ENCODE measurements at places on chromosomes 12 and 14.

DNA sequence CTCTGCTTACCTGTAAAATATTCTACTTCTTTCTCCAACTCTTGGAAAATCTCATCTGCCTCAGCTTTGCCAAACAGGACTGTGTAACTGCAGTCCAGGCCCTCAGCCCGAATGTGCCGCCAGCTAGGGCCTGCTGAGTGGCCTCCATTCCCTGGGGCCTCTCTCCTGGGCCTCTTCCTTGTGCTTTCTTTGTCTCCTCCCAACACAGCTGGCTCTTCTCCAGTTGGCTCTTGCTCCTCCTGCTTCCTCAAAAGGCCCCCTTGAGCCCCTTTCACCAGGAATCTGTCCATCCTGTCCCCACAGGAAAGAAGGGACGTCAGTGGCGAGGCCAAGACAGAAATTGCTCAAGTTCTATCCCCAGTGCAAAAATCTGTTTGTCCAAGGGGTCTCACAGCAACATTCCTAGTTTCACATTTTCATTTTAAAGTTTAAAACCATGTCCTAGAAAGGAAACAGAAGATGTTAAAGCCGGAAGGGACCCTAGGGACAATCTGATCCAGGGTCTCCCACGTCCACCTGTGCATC, 713 bp downstream of the ALKBH2 start:
- DNase-seq = no peak

DNA sequence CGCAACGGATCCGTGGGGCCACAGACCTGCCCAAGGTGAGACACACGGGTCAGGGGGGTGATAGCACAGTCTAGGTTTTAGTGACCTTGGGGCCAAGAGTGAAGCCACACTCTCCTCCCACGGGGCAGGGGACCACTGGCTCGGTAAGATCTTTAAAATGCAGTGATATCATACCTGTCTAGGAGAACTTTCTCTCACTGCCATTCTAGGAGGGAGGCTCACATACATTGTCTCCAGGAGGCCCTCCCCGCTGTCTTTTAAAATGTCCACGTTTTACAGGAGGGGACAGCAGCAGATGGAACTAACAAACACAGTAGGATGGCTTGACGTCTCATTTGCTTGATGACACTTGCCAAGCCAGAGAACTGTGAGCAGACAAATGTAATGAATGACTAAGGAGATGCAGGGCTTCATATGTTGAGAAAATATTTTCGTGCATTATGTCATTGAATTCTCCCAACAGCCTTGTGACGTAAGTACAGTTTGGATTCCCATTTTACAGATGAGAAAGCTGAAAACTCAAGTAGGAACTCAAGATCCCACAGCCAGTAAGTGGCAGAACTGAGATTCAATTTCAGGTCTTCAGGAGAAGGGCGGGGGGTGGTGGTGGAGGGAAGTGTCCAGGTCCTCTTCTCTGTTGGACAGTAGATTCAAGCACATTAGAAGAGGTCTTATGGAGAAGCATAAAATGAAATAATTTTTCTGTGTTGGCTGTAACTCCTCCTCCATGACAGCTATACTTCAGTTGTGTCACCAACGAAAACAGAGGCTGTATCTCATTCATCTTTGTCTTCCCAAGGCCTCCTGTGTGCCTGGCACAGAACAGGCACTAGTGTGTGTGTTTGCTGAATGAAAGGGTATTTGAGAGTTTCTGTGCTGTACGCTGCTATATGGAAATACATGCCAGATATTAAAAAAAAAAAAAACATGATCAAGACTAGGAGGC, 2.1 kb downstream of the VASH1 start:
- DNase-seq = no peak

GRCh38 chr12:112164011-112164660, 38.8 kb downstream of the TRAFD1 start:
- DNase-seq = no peak

GRCh38 chr14:73665130-73665529, 20.3 kb downstream of the DNAL1 start:
- no peak for DNase-seq

DNA sequence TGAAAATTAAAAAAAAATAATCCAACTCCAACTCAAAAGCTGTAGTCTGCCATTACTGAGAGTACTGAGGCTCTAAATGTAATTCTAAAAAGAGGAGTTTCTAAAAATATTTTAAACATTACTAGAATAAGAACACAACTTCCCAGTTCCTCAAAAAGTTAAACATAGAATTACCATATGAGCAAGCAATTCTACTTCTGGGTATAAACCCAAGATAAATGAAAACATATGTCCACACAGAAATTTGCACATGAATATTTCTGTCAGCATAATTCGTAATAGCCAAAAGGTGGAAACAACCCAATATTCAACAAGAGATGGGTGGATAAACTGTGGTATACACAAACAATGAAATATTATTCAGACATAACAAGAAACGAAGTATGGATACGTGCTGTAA, 15.0 kb upstream of the NR2C1 start:
- DNase-seq = no peak
